HT-29 (cell line): ENCODE measurements at places on chromosomes 3 and 15.

DNA sequence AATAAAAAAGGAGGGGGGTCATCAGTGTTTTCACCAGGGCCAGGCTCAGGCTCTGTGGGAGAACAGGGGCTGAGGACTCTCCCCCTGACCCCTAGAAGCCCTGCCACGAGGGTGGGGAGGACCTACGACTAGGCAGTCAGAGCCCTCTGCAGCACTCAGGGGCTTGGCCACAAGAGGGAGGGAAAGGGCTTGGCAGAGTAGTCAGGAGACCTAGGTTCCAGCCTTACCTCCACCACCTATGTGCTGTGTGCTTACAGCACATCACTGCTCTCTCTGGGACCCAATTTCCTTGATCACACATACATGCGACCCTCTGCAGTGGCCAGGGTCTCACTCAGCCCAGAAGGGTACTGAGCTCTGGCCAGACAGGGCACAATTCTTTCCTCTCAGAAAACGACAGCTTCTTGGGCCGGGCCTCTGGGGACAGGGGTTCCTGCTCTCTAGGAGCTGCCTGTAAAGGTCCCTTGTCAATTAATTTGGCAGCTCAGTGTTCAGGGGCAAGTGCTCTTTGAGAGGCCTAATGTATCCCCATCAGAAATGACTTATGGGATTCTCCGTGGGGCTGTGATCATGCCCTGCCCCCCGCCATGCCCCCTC, 16.4 kb upstream of the SKIC8 start:
- peak; percentile 41 for DNase-seq

- no peak for DNase-seq
Measured at GRCh38 chr15:75123395-75123794, 78.3 kb upstream of the C15orf39 start.

GRCh38 chr3:159346271-159346903, 544.5 kb downstream of the MFSD1 start:
- DNase-seq: no peak

- no peak for DNase-seq
Measured at GRCh38 chr3:68703066-68703465, 229.3 kb downstream of the TAFA4 start.

DNA sequence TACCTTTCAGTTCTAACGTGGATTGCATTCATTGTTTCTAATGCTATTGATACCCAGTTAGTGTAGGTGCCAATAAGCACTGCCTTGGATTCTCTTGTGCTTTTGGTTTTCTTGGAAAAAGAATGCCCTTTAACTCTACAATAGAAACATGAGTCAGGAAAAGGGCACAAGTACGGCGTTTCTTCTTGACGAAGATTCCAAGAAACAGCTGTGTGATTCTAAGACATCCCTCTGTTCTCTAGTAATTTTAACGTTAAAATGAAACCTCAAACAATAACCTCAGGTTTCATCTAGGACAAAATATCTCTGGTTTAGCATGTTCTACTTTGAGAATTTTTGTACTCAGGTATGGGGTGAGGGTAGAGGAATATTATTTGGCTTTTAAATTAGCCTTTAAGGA, 540.5 kb upstream of the ATP11B start:
- no peak for DNase-seq

DNA sequence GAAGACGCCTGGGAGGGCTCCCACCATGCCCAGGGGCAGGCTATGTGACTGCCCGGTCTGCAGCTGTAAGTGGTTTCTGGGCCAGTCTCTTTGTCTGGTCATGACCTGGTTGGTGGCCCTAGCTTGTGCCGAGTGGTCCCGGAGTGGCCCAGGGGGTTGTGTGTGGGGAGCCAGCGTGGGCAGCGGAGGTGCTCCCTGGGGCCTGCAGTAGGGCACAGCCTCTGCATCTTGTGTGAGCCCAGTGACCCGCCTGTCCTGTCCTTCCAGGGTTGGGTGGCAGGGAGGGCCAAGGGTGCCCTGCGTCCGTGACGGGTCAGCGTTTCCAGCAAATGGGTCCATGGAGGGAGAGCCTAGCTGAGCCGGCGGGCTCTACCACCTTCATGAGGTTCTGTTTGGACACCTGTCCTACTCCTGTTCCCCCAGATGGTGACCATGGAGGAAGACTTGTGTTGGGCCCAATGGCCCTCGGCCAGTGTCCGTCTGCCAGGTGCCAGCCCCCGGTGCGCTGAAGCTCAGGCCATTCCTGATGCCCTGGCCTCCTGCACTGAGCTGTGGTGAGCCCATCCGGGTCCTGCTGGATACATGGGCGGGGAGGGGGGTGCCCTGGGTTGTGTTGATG, 215.4 kb downstream of the SNRPN start:
- no peak for DNase-seq

GRCh38 chr3:37218206-37218605, 43.8 kb upstream of the LRRFIP2 start:
- no peak for DNase-seq

- DNase-seq: peak; percentile 91
Measured at GRCh38 chr3:146503461-146504202, 34.3 kb upstream of the PLSCR2 start.

GRCh38 chr15:69713726-69714559, 261.3 kb downstream of the RPLP1 start:
- DNase-seq: peak; percentile 59

- no peak for DNase-seq
Measured at GRCh38 chr3:157786618-157787017, 283.4 kb upstream of the VEPH1 start.

DNA sequence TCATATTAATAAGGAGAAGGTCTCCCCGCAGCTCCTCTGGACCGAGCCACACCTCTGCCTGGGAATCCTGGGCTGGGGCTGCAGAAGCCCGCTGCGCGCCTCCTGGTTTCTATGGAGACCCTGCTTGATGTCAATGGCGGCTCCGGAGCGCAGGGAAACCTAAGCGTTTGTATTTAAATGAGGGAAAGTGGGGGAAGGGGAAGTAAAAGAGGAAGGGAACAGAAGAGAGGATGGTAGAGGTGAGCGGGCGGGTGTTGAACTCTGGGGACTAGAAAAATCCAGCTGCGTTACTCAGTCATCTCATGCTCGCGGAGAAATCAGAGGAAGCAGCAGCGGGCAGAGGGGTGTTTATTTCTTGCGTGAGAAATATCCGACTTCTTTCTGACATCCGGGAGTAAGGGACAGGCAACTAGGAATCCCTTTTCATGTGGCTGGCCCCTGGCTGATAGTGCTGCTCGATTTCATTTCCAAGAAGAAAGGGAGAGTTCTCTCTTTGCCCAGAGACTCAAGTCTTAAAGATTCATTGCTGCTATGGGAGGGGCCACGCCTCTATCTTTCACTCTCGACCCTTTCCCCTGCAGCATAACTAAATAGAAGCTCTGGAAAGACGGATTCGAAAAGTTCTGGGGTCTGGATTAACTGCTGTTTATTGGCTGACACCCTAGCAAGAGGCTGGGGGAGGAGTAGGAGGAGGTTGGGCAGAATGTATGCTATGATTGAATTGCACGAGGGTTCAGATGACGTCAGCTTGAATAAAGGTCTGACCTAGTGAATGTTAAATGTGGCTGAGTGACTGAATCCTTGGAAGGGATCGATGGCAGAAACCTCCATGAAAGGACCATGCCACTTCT, 110.5 kb upstream of the GAP43 start:
- DNase-seq: no peak

GRCh38 chr3:53009826-53010539, 35.9 kb downstream of the SFMBT1 start:
- no peak for DNase-seq

GRCh38 chr3:154143873-154144272, 22.7 kb downstream of the ARHGEF26 start:
- no peak for DNase-seq

GRCh38 chr3:173553635-173554280, 156.2 kb downstream of the NLGN1 start:
- DNase-seq: peak; percentile 42
